Stimulated activated naive CD4-positive, alpha-beta T cell treated with Interleukin-2 at 50 U/mL for 16 hours (primary cell): ENCODE measurements at places on chromosomes 16 and 17.

DNA sequence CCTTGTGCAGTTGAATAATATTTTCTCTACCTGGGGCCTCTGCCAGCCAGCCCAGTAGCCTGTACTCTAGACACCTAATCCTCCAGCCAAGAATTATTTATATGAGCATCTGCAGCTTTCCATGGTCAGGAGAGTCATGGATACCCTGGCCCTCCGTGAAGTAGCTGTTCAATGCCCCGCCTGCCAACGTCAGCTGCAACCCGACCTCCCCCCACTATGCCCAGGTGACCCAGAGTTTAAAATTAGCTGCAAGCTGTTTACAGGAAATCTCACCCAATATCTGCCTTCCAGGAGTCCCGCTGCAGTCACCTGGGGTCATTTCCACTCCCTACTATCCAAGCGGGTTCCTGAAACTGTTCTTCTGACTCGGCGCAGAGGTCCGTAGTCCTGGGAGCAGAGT, 12.3 kb downstream of the SDR42E2 start:
- DNase-seq, result no peak

DNA sequence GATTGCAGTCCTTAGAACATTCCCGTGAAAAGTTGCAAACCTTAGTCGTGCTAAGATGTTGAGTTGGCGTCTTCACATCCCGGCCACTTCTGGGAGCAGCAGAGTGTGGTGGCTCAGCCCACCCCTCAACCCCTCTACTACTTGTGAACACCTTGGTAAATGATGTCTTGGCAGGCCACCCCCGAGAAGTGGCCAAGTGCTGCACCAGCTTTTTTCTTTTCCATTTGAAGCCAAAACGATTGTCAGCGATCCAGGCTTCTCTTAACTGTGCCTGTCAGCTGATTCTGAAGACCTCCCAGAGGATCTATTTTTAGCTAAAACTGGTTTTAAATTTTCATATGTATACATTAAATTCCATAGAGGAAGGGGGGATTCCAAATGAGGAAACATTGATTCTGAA, 247.5 kb downstream of the CDH13 start:
- no peak for DNase-seq

- DNase-seq, result no peak
Measured at GRCh38 chr17:64170286-64170685, 40.3 kb upstream of the ERN1 start.

- DNase-seq, result no peak
Measured at GRCh38 chr17:4858068-4858881, 25.1 kb downstream of the MINK1 start.

DNA sequence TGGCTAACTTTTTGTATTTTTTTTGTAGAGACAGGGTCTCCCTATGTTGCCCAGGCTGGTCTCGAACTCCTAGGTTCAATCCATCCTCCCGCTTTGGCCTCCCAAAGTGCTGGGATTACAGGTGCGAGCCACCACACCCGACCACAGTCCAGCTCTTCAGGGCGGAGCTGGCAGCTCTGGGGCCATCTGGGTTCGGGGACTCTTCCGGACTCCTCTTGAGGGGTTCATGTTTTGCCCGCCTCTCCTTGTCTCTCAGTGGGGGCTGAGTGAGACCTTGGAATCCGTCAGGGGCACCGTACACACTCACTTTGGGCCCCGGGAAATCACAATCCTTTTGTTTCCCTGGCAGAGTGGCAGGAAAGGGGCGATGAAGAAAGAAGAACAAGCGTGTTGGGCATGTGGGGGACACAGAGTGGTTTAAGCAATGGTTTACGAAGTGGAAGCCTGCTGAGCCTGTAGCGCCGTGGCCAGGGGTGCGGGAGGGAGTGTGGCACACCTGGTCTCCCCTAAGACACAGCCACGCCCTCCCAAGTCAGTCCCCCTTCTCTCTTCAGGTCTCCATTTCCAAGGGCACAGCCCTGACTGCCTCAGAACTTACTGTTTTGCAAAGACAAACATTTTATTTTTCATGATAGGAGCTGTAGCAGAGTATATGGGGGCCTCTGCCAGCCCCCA, 26.1 kb downstream of the TNS4 start:
- DNase-seq, result no peak

DNA sequence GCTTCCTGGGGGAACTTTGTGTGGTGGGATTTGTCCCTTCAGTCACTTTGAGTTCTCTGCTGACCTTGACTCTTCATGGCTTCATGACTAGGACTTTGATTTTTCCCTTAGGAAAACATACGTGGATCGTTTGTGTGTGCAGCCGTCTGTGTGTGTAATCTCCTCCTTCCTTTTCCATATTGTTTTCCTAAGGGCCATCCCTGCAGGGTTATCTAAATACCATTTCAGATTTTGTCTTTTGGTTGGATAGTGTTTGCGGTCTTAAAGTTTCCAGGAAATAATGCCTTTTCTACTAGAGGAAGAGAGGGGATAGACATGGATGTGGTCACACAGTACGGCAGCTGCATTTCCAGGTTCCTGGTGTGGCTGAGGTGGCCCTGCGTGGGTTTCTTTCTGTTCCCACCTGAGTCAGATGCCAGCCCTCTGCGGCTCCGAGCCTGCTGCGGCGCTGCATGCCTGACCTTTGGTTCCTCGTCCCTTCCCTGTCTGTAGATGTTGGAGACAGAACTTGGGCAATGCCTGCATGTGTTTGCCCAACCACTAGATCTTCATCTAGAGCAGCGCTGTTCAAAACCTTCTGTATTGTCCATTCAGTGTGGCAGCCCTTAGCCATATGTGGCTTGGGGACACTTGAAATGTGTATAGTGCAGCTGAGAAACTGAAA, 72.0 kb upstream of the LGALS9 start:
- DNase-seq, result no peak

DNA sequence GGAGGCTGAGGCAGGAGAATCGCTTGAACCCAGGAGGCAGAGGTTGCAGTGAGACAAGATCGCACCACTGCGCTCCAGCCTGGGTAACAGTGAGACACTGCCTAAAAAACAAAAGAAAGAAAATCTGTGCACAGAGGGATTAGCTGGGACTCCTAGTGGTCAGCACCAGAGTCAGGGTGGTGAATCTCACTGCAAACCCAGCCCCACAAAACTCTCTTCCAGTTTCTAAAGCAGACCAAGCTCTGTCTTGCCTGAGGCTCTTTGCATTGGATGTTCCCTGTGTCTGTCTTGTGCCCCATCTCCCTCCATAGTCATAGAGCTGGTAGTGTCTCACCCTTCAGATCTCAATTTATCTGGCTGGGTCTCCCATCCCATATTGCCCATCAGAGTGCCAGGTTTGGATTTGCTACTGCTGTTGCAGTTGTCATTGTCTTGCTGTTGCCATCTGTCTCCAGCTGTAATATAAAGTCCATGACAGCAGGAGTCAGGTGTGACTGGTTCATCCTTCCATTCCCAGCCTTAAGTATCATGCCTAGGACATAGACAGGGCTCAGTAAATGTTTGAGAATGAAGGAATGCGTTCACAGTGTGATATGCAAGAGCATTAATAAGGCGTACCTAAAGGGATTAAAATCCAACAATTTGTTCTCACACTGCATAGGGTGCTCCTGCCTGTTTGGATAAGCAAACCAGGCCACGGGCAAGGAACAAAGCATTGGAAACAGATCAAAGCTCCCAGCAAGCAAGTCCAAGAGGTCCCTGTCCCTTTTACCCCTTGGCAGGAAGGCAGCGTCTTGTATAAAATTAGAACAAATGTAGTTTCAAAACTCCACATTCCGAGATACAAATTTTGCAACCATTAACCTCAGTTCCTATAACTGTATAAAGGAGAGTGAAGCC, 614.6 kb upstream of the CDH5 start:
- DNase-seq, result no peak

GRCh38 chr16:31148281-31148728, 1.6 kb downstream of the PRSS36 start:
- no peak for DNase-seq

DNA sequence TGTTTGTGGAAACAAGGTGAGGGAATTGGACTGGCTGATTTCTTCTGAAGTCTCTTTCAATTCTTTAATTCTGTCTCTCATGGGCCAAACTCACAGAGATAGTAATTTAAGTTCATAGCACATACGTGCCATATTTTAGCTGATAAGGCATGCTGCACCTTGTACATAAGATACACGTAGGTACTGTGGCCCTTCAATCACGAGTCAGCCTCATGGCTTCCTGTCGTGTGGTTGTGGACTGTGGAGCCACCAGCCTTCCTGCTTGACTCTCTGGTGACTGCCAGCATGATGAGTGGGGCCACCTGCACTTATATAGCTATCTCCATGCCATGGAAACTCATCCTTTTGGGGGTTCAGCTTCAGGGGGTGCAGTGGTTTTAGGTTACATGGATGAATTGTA, 25.1 kb downstream of the KSR1 start:
- DNase-seq, result peak; percentile 40

DNA sequence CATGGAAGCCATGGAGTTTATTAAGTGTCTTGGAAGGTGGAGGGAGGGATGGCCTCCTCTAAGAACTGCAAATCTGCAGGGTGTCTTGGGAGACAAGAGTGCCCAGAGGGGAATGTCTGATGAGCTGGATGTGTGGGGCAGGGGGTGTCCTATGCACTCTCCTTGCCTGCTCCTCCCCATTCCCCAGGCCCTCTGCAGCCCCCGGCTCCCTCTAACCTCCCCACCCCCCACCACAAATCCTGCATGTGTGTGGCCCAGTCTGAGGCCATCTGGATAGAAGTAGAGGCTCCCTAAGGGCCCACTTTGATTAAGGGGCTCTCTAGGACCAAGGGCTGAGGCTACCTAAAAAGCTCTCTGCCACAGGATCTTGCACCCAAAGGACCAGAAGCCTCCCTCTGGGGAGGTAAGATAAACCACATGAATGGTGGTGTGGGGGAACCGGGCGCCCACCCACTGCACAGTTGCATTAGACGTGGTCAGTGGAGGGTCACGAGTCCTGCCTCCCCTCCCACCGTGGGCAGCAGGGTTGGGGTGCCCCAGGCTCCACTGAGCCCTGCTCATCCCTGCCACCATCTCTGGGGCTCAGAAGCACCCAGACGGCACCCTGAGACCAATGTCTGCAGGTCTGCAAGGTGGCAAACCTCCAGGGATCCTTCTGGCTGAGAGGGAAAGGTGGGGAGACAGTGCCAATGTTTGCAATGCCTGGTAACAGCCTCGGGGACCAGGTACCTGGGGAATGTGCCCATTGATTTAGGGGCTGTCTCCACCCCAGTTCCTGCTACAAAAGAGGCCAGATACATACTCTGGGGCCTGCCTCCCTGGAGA, 618 bp downstream of the AANAT start:
- DNase-seq, result no peak

- DNase-seq, result no peak
Measured at GRCh38 chr16:85750827-85751697, at the start of gene C16orf74. TSS of gene C16orf74 (minus strand) at chr16:85751096. CDS start at chr16:85735217, 15,879 bp downstream.

GRCh38 chr16:87895641-87896141, 26.4 kb upstream of the SLC7A5 start:
- peak; percentile 90 for DNase-seq

DNA sequence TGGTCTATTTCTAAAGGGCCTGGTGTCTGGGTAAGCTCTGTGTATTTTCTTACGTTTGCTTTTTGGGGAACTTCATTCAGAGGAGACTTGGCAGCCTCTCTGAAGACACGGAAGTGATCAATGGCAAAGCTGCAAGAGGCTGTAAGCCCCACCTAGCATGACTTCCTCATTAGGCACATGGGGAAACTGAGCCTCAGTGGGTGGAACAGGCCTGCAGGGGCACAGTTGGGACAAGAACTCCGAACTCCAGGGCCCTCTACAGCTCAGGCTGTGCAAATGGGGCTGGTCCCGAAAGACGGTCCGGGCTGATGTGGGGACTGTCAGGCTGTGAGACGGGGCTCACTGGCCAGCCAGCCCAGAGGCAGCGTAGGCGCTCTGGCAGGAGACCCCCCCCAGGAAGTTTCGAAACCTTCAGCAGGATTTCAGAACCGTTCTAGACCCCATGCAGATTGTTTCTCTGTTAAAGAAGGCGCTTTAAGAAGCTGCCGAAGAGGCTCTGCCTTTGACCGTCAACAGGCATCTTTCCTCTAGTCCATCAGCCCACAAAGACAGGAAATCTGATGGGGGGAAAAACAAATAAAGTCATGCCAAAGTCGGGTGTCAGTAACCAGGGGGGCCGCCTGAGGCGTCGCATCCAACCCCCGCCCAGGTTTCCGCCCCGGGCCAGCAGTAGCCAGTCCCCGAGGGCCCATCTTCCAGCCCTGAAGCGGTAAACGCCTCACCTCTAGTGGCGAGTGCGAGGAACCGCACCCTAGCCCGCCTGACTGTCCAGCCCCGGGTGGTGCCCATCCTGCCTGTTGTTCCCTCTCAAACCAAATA, 79.8 kb upstream of the TBC1D3K start:
- peak; percentile 30 for DNase-seq

DNA sequence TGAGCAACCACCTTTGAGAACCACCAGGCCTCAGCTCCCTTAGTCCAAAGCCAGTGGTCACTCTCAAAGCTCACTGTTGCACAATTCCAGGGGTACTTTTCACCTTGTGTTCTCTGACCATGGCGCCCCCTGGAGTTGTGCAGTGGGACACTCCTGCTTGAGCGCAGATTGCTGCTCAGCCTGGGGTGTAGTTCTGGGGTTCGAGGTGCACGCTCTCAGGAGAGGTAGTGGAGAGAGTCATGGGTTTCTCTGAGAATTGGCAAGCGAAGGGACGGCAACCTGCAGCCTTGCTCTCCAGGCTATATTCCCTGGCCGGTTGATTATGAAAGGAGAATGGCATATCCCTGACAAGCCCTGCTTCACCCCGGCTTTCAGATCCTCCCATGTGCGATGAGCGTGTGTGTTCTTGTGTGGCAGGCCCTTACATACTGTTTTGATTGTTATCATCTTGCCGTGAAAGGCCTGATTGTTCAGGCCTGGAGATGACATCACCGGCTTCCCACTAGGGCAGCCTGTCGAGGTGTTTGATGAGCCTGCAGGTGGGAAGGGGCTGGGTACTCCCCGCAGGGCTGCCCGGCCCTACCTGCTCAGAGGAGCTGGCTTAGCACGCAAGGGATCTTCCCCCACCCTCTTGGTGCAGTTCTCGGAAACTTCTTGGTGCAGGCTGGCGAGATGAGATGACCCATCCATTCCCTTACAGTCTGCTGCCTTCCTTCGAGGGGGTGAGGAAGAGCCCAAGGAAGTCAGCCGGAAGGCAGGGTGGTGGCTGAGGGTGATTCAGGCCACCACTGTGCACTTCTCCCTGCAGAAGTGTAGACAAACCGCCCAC, 431.2 kb downstream of the SLC39A11 start:
- no peak for DNase-seq

- DNase-seq, result no peak
Measured at GRCh38 chr16:25747160-25747758, 55.5 kb downstream of the HS3ST4 start.

- peak; percentile 44 for DNase-seq
Measured at GRCh38 chr17:7886227-7887037, 2.2 kb upstream of the CHD3 start.

GRCh38 chr16:49589544-49590031, 216.0 kb downstream of the C16orf78 start:
- DNase-seq, result no peak

GRCh38 chr17:5719976-5720375, 135.7 kb upstream of the NLRP1 start:
- DNase-seq, result no peak

GRCh38 chr17:44795928-44796327, 34.2 kb downstream of the GJC1 start:
- no peak for DNase-seq
